Natural killer cell treated with Interleukin-12 subunit alpha and Interleukin-12 subunit beta and Interleukin-15 and Interleukin-18, amount 100 ng/mL, for 72 hours (primary cell): ENCODE measurements at places on chromosomes 7 and 10.
A peak's percentile ranks its signal among the peaks of the same experiment; 100 is the strongest.

- H3K27ac ChIP-seq, result no peak overlapping the region
- no peaks in the 10 kb centered on the region for H3K36me3 ChIP-seq
- H3K27me3 ChIP-seq, result no peaks in the 10 kb centered on the region
- peaks cover 43% of the 10 kb centered on the region for H3K4me1 ChIP-seq
Observed at GRCh38 chr10:30422151-30422695, 11.8 kb upstream of the MAP3K8 start.

DNA sequence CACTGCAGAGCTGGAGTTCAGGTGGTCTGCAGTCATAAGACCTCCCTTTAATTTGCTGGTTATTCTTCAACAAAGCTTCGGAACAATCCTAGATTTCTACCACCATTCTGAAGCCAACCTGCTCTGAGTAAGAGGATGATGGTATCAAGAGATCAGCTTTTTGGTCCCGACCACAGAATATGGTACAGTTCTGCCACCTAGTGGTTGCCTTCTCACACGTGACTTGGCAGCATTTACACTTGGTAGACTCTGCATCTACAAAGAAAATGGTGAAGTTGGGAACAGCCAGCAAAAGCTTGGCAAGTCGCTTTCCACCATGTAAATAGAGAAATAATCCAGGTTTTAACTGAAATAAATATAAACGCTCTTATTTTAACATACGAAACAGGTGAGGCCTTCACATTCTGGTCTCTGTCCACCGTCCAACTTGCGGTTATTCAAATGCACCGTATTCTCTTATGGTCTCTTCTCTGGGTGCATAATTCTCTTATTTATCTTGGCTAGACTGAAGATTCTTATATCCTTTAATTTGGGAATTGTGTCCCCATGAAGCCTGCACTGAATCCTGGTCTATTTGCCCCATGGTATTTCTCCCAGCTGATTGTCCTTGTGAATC, 173.9 kb upstream of the GRM3 start:
- no peaks in the 10 kb centered on the region for H3K36me3 ChIP-seq
- H3K27me3 ChIP-seq, result no peaks in the 10 kb centered on the region
- H3K4me1 ChIP-seq, result no peaks in the 10 kb centered on the region
- no peak overlapping the region for H3K4me3 ChIP-seq
- H3K27ac ChIP-seq, result no peak overlapping the region
- no peak for DNase-seq

DNA sequence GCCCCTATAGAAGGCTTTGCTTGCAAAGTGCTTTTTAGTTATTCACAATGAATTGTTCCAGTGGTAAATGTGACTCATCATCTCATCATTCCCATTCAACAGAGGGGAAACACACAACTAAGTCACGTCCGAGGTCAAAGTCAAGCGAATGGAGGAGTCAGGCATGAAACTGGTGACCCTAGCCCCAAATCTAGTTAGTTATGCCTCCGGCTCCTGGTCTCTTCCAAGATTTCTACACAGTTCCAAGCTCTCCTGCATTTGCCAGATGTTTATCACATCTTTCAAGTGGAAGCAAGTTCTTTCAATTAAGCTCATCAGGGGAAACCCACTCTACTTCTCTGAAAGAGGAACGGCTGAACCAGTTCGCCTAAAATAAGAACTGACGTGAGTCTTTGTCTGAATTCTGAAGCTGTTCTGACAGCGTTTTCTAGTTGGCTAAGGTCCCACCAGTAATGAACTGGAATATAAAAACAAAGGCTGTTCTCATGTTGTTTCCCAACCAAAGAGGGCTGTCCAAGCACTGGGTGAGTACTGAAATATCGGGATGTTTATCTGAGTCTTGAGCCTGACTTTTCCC, 140.9 kb upstream of the NRBF2 start:
- no peaks in the 10 kb centered on the region for H3K36me3 ChIP-seq
- H3K4me3 ChIP-seq, result peak overlapping the region; percentile 44
- H3K27ac ChIP-seq, result peak overlapping the region; percentile 56
- DNase-seq, result no peak

DNA sequence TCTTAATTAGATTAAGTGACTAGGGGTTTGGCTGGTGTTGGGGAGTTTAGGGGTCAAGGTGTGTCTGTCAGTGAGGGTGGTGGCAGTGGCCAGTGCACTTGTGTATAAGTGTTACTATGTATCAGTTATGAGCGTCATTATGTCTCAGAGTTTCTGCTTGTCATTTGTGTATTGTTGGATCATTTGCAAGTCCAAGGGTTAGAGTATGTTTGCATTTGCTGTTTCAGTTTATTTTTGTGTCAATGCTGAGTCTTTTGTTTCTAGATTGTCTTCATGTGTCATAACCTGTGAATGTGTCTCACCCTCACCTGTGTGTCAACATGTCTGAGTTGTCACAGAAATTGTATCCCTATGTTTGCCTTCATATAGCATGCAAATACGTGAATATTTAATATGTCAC, 97.5 kb upstream of the PAX2 start:
- H3K27me3 ChIP-seq, result peaks cover 62% of the 10 kb centered on the region
- H3K36me3 ChIP-seq, result peaks cover 7% of the 10 kb centered on the region
- no peaks in the 10 kb centered on the region for H3K4me1 ChIP-seq
- no peak overlapping the region for H3K27ac ChIP-seq
- no peak for DNase-seq

DNA sequence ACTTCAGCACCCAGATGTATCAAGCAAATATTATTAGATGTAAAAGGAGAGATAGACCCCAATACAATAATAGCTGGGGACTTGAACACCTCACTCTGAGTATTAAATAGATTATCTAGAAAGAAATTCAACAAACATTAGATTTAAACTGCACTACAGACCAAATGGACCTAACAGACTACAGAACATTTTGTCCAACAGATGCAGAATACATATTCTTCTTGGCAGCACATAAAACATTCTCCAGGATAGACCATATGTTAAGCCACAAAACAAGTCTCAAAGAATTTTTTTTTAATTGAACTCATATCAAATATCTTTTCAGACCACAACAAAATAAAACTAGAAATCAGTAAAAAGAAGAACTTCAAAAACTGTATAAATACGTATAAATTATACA, 130.4 kb downstream of the MTERF1 start:
- DNase-seq, result no peak
- H3K4me1 ChIP-seq, result no peaks in the 10 kb centered on the region
- peaks cover 8% of the 10 kb centered on the region for H3K36me3 ChIP-seq
- H3K4me3 ChIP-seq, result no peak overlapping the region

DNA sequence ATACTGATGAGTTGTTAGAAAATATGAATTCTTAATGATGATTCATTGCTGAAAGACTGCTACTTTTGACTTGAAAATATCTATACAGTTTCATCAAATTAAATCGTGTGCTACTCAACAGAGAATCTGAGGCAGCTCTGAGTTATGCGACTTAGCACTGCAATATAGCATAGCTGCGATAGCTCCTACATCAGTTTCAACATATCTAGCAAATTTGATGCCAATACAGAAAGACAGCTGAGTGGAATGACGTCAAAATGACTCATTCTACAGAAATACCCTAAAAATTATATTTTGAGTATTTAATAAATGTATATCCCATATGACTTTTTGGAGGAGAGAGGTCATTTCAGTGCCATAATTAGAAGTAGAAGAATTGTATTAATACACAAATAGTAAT, 1.1 kb upstream of the TARP start:
- H3K4me1 ChIP-seq, result peaks cover 43% of the 10 kb centered on the region
- H3K36me3 ChIP-seq, result peaks cover 9% of the 10 kb centered on the region
- H3K27me3 ChIP-seq, result no peaks in the 10 kb centered on the region
- peak overlapping the region; percentile 97 for H3K4me3 ChIP-seq

DNA sequence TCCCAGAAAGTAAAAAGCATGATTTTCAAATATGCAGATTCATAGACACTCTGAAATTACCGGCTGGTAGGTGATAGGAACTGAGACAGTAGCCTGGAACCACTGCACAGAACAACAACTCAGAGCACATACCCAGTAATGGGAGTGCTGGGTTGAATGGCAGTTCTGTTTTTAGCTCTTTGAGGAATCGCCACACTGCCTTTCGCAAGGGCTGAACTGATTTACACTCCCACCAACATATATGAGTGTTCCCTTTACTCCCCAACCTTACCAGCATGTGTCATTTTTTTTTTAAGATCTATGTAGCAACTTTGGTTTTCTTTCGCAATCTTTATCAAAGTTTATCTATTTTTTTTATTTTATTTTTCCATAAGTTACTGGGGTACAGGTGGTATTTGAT, 358.8 kb downstream of the CALN1 start:
- no peak overlapping the region for H3K27ac ChIP-seq
- no peaks in the 10 kb centered on the region for H3K4me1 ChIP-seq
- H3K4me3 ChIP-seq, result no peak overlapping the region
- no peaks in the 10 kb centered on the region for H3K36me3 ChIP-seq
- DNase-seq, result no peak

GRCh38 chr10:61939902-61940301, 38.4 kb downstream of the ARID5B start:
- no peaks in the 10 kb centered on the region for H3K27me3 ChIP-seq
- peaks cover 13% of the 10 kb centered on the region for H3K36me3 ChIP-seq
- H3K4me3 ChIP-seq, result peak overlapping the region; percentile 74
- DNase-seq, result no peak
- H3K4me1 ChIP-seq, result peaks cover 55% of the 10 kb centered on the region

DNA sequence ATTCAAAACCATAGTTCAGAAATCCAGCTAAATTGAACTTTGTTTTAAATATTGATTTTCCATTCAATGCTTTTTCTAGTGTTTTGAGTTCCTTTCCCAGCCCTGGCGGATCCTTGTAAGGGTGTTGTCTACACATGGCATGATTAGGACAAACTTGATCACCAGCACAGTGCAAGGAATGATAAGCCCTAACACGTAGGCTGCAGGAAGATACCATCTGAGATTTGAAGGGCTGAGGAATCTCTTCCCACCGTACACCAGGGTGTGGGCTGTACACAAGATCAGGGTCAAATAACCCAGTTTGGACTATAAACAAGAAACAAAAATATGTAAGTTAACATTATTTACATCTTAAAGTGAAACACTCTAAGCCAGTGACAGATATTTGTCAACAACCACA, 27.4 kb downstream of the STEAP4 start:
- no peaks in the 10 kb centered on the region for H3K4me1 ChIP-seq
- no peak overlapping the region for H3K27ac ChIP-seq
- no peak for DNase-seq
- H3K4me3 ChIP-seq, result no peak overlapping the region
- H3K36me3 ChIP-seq, result no peaks in the 10 kb centered on the region

GRCh38 chr7:135193615-135194081, 17.7 kb downstream of the WDR91 start:
- H3K4me1 ChIP-seq, result no peaks in the 10 kb centered on the region
- H3K27ac ChIP-seq, result no peak overlapping the region
- H3K27me3 ChIP-seq, result no peaks in the 10 kb centered on the region
- no peak overlapping the region for H3K4me3 ChIP-seq
- peaks cover 17% of the 10 kb centered on the region for H3K36me3 ChIP-seq

DNA sequence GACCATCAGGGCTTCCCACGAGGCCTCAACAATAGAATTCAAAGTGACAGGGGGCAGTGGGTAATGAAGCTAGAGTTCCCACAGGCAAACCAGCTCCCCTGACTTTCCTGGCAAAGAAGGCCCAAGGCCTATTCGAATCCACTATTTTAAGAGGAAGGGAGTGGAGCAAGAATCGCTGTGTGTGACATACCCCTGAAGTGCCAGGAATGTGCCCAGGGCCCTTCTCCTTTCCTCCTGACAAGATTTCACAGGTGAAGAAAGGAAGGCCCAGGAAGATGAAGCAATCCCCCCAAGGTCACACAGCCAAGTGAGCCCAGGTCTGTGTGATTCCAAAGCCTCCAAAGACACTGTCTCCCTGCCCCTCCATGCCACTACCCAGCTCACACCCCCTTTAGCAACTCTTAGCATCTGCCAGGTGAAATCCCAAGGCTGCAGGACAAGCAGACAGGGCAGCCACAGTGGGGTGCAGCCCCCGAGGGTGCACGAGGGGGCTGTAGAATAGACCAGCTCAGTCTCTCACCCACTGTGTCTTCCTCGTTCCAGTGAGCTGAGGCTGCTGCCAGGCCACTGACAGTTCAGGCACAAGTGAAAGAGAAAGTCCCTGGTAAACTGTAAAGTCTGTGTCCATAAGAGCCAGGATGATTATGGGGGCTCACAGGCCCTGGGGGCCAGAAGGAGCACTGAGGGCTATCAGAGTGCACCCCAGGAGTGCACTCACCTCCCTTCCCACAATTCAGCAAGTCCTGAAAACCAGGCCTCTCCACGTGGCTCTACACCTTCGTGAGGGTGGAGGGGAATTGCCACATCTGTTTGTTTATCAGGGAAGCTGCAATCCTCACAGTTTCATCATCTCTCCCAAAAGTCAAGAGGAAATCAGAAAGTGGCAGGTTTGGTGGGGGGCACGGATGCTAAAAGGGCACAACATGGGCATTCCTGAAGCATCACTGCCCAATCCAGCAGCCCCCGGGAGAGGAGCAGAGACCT, 70.8 kb upstream of the ZMIZ1 start:
- H3K36me3 ChIP-seq, result no peaks in the 10 kb centered on the region
- H3K4me1 ChIP-seq, result peaks cover 8% of the 10 kb centered on the region
- H3K27me3 ChIP-seq, result no peaks in the 10 kb centered on the region

DNA sequence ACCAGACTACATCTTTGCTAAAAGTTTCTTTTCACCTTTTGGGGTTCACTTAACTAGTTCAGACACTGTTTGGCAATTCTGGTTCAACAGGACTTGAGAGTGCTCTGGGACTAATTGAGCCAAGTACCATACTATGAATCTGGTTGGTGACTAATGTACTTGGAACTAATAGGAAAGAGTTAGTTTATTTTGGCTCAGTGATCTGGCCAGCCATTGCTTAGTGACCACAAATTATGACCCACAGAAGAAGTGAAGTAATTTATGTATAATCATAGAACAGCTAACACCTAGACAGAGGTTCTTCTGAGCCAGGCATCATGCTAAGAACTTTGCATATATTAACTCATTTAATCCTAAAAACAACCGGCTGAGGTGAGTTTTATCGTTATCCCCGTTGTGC, 126.5 kb upstream of the JCAD start:
- H3K36me3 ChIP-seq, result no peaks in the 10 kb centered on the region
- no peaks in the 10 kb centered on the region for H3K27me3 ChIP-seq
- no peak for DNase-seq
- no peak overlapping the region for H3K27ac ChIP-seq
- no peak overlapping the region for H3K4me3 ChIP-seq

DNA sequence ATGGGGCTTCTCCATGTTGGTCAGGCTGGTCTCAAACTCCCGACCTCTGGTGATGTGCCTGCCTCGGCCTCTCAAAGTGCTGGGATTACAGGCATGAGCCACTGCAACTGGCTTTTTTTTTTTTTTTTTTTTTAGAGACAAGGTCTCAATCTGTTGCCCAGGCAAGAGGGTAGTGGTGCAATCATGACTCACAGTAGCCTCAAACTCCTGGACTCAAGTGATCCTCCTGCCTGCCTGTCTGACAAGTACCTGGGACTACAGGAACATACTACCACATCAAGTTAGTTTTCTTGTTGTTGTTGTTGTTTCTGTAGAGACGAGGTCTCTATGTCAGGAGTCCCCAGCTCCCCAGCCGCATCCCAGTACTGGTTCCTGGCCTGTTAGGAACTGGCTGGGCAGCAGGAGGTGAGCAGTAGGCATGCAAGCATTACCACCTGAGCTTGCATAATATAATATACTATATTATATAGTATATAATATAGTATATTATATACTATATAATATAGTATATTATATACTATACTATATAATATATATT, 55.7 kb downstream of the TPK1 start:
- H3K27me3 ChIP-seq, result no peaks in the 10 kb centered on the region
- DNase-seq, result no peak
- H3K36me3 ChIP-seq, result no peaks in the 10 kb centered on the region
- no peak overlapping the region for H3K27ac ChIP-seq

GRCh38 chr10:131833446-131834080, 67.2 kb upstream of the PPP2R2D start:
- peaks cover 7% of the 10 kb centered on the region for H3K27me3 ChIP-seq
- no peak overlapping the region for H3K27ac ChIP-seq
- no peak overlapping the region for H3K4me3 ChIP-seq
- H3K4me1 ChIP-seq, result no peaks in the 10 kb centered on the region
- DNase-seq, result no peak
